ENCODE measurements at places on chromosomes 1 and 21.

DNA sequence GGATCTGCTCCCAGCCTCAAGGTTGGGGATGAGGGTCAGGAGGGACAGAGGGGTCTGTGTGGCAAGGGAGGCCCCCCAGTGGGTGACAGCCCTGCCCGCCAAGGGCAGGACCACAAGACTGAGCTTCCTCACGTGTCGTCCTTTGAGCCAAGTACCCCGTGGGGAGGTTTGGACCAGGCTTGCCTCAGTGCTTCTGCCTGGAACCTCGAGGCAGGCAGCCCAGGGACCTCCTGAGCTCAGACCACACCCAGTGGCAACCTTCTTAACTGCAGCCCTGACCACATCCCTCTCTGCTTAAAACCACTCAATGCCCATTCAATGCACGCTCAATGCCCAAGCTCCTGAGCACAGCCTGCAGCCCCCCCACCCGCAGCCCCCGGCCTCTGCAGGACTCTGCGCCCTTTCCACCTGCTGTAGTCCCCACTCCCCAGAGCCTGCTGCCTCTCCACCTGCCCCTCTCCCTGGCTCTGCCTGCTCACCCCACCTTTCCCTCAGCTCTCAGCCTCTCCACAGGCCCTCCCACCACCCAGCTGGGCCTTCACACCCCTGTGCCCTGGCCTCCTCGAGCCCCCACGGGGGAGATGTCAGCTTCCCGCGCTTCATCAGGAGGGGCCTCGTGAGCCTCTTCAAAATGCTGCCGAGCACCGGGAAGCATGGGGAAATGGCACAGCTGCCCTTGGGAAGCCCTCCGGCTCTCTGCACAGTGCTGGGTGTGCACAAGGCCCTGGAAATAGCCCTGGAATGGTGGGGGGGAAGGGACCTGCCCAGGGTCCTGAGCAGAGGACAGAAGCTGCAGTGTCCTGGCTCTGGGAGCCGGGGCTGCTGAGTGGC is 129.3 kb upstream of the VAMP3 start:
- no peak for DNase-seq

- peak; percentile 46 for DNase-seq
Observed at GRCh38 chr1:66371233-66372005, 162.5 kb upstream of the SGIP1 start.

GRCh38 chr21:15066123-15066575 is 1.3 kb upstream of the NRIP1 start:
- no peak for DNase-seq

GRCh38 chr1:111399792-111400610 is 27.5 kb downstream of the OVGP1 start:
- peak; percentile 46 for DNase-seq

GRCh38 chr1:230280906-230281413 is 145.2 kb downstream of the PGBD5 start:
- DNase-seq, result no peak

DNA sequence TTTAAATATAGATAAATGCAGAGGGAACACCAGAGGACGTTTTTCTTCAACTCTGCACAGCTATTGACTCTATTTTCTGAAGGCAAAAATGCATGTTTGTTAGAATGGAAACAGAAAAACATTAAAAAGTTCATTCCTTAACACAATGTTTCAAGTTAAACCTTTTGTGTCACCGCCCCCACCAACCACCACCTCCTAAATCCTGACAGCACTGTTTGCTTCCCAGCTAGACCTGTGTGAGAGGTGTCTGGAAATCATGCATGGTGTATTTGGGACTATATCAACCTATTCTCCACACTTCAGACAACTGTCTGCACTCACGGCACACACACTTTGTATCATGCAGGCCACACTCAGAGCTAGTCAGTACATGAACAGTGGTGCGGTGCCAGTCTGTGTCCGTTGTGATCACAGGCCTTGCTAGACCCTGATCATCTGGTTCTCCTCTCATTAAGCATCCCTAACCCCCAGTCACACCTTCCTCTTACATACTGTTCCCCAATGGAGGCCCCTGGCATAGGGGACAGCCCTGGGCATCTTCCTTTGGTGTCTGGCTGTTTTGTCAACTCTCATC is 123.8 kb downstream of the ZZZ3 start:
- DNase-seq, result no peak

- no peak for DNase-seq
Observed at GRCh38 chr1:161787355-161787754, 21.2 kb downstream of the ATF6 start.

DNA sequence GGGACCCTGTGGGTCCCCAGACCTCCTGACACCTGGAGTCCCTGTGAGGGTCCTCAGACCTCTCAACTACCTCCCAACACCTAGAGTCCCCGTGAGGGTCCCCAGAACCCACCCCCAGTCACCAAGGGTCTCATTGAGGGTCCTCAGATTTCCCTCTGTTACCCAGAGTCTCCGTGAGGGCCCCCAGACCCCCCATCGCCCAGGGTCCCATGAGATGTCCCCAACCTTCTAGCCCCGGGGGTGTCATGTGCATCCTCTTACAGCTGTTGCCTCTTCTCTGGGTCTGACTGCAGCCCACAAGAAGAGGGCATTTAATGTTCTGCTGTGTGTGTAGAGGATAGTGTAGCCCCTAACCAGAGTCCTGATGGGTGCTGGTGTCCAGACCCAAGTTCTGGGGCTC is 2.0 kb upstream of the GJC2 start:
- DNase-seq, result no peak

- no peak for DNase-seq
Observed at GRCh38 chr21:17195976-17196375, 316.9 kb upstream of the CXADR start.

GRCh38 chr1:15628003-15628402 is 10.7 kb downstream of the DDI2 start:
- DNase-seq, result no peak

- DNase-seq, result no peak
Observed at GRCh38 chr1:30732277-30732996, 9.1 kb upstream of the MATN1 start.

DNA sequence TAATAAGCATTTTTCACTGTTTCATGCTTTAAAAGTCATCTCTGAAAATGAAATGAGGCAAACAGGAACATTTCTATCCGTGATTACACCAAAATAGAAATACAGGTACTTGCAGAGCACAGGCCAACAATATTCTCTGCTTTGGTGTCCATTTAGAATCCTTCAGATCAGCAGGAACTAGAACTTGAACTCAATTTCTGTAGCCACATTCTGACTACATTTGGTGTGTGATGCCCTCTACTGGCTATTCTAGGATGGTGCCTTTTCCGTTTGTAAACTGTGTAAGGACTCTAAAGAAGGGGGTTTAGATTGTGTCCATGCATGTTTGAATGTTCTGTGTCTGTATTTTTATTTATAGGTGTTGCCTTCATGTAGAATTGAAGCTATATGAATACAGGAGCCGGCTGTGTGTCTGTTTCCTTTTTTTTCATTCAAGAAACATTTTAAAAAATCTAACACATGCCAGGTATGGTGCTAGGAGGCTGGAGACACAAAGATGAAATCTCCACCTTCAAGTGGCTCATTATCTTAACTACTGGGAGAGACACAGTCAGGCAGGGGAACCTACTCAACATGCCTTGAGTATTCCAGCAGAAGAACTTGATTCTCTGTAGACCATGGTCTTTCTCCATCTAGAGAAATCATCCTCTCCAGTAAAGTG is 7.6 kb upstream of the ZNF326 start:
- DNase-seq, result peak; percentile 38

DNA sequence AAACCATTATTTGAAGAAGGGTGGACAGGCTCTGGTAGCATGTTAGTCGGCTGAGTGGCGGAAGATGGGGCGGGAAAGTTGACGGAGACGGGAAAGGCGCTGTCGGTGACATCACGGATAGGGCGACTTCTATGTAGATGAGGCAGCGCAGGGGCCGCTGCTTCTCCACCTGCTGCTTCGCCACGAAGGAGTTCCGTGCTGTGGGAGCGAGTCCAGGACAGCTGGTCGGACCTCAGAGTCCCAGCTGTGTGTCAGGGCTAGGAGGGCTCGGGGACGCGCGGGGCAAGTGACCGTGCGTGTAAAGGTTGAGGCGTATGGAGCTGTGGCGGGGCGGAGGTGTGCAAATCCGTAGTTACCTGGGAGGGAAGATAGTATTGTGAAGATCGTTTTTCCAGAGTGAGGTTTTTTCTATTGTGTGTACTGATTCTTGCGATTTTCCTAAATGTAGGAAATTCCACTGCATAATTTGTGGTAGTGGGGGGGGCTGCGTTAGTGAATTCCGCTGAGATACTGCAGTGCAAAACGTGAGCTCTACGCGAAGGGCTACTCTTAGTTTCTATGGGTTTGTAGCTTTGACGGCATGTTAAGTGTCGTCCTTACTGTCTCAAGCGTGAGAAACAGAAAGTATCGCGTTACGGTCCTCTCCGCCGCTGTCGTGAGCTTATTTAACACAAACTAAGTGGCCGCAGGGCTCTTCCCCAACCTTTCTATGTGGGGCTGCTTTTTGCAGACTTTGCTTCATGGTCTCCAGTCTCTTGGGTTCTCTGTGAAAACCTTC is 111.2 kb upstream of the NBPF11 start:
- DNase-seq, result no peak

GRCh38 chr1:100164702-100165101 is 13.4 kb downstream of the LRRC39 start:
- DNase-seq, result no peak

- DNase-seq, result no peak
Observed at GRCh38 chr1:192545896-192546521, 29.6 kb upstream of the RGS1 start.

DNA sequence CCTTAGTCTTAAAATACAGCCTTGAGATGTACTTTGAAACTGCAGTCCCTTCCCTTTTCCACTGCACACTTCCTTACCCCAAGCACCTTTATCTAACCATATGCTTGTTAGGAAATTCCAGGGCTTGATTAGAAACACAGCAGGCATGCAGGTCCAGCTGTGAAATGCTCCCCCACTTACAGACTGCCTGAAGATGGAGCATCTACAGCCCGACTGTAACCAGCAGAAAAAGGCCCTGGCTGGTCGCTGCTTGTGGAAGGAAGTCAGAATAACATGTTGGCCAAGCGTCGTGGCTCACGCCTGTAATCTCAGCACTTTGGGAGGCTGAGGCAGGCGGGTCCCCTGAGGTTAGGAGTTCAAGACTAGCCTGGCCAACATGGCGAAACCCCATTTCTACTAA is 37.2 kb downstream of the VN1R5 start:
- no peak for DNase-seq

DNA sequence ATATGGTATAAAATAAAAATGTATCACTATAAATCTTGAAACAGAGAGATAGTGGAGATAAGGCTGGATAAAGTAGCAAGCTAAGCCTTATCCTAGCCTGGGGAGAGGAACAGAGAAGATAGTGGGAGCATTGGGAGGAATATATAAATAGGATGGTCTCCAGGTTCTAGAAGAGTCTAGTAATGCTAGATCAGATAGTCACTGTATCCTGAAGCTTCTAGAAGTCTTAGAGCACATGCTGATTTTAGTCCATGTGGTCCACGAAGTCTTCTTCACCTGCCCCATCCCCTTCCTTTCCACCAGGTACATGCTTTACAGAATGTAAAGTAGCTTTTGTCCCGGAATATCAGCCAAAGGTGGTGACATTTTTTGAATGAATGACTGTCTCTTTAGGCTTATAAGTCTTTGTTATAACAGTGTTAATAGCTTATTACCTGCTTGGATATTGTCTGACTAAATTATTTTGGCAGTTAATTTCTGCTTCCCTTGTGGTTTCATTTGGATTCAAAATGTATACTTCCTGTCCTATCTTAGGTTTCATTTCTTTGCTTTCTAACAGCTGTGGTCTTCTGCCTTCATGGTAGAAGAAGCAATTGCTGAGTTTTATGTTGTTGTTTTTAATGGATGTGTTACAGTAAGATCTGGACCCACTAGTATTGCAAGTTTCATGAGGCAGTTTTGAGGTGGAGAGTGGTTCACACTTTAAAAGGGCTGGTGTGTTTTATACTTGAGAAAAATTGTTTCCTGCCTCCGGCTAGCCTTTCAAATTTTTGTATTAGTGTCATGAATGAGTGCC is 5.9 kb downstream of the SMG7 start:
- no peak for DNase-seq

- no peak for DNase-seq
Observed at GRCh38 chr1:92883297-92883696, 51.5 kb downstream of the RPL5 start.

GRCh38 chr21:45403133-45403824 is 1.7 kb upstream of the COL18A1 start:
- DNase-seq, result no peak

- DNase-seq, result no peak
Observed at GRCh38 chr1:67942274-67942673, 108.2 kb downstream of the DIRAS3 start.

- no peak for DNase-seq
Observed at GRCh38 chr1:14149431-14149830, 449.1 kb upstream of the KAZN start.

DNA sequence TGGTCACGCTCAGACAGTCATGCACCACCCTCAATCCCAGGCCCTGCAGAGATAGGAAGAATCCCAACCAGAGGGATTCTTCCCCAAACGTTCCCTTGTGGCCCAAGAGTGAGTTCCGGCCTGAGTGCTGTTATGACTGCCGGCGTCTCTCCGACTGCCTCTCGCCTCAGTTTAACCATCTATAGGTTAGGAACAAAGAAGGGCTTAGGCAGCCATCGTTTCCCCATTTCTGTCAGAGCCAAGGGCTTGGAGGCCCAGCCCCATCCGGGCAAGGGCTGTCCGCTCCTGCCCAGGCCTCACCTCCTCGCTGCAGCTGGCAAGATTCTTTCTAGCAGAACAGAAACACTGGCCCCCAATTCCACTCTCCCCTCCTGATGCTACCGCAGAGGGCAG is 58.7 kb downstream of the STUM start:
- no peak for DNase-seq

- no peak for DNase-seq
Observed at GRCh38 chr1:235407419-235407818, 40.2 kb downstream of the TBCE start.

DNA sequence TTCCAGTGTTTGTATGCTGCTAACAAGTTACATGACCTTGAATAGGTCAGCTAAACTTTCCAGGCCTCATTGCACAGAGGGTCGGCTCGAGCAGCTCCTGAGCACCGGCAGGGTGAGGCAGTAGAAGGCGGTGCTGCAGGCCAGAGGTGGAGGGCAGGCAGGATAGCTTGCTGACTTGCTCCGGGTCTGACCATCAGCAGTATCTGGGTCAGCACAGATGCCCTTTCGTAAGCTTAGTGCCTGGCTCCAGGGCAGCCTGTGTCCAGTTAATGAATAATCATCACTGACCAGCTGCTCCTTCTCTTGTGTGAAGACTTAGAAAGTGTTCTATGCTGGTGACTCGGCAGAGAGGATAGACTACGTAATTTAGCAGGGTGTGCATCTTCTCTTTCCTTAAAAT is 6.9 kb downstream of the MAPKAPK2 start:
- no peak for DNase-seq

DNA sequence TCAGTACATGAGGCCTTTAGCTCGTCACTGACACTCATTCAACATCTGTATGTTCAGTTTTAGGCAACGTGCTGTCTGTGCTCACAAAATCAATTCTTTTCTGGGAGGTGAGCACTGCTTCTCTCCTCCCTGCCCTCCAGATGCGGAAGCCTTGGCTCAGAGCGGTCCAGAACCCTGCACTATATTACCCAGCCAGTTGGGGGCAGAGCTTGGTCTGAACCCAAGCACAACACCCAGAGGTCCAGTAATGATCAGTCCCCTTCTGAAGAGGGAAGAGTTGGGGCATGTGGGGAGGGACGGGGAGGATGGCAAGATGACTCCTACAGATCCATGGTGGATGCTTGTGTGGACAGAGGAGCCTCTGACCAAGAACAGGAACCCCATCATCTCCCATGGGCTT is 5.6 kb upstream of the DSCAM start:
- no peak for DNase-seq
